ENCODE measurements at places on chromosomes 11 and 22.

DNA sequence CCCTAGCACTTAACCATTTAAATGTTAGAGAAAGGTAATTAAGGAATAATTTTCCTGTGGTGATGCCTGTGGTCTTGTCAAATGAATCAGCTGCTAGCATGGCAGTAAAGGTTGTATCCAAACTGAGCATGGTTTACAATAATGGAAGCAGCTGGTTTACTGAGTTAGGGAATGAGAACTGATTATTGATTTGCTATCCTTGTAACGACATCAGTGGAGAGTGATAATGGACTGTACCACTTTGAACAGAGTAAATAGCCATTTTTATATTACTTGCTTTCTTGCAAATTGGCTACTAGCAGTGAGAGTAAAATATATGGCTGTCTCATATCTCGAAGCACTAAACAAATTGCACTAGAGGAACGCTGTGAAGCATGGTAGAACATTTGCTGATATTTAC, 589.0 kb upstream of the ANO5 start:
- DNase-seq, result no peak

DNA sequence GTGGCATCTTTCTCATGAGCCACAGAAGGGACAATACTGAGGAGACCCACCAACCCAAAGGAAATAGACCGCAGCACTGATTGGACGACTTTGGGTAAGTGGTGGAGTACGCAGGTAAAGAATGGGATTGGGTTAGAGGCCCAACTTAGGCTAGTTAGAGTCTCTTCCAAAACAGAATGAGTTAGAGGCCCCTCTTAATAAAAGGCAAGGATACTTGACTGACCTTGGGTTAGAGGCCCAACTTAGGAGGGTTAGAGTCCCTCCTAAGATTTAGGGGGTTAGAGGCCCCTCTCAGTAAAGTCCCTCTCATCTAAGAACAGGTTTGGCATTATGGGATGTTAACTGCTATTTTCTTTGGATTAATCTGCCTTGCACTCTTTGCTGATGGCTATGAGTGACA, 24.6 kb downstream of the CCKBR start:
- no peak for DNase-seq

- DNase-seq, result no peak
Observed at GRCh38 chr11:75763846-75764245, 4.7 kb upstream of the DGAT2 start.

- DNase-seq, result no peak
Observed at GRCh38 chr11:28674433-28675103, 566.4 kb downstream of the METTL15 start.

DNA sequence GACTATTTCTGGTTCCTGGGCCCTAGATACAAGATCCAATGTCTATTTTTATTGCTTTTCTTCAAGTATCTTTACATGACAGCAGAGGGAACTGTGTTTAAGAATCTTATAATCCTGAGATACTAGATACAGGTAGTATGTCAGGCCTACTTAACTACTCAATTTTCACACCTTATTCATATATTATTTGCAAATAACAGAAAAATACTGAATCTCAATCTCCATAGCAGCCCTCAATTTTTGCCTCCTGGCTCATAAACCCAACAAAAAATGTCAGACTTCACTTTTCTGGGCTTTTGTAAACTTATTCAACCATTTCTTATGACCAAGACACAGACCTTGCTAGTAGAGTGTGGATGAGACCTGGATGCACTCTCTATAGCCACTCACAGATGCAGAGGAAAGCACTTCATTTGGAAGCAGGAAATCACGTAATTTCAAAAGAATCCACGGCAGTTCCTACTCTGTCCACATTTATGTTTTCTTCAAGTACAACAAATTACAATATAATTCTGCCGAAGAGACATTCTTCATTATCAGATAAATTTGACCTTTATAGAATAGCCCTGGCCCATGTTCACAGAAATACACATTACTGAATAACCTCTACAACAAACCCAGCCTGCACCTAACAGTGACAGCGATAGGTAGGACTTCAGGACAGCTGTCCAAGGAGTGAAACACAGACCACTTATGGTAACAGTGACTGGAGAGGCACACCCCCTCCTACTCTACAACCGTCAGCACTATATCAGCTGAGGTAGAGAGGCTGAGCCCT, 62.0 kb upstream of the YPEL1 start:
- no peak for DNase-seq

Data from renal cortex interstitium (tissue), 15 donors.